Urothelium cell line (cell line): ENCODE measurements at places on chromosomes 2 and 18.

DNA sequence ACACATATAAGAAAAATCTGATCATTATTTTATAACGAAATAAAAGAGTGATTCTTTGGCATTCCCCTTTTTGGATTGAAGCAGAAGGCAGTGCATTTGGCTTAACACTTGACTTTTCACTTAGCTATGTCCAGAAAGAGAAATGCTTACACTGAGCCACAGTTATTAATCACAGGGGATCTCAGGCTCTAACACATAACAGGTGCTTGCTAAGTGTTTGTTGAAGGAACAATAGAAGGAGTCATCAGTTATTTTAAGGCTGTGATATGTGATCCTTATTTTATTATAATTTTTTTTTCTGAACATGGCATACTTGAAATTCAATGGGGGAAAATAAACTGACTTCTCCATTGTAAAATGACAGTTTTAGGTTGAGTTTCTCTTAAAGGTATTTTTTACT, 209.5 kb downstream of the UBE2E3 start:
- no peak for DNase-seq

- no peak for DNase-seq
Measured at GRCh38 chr18:79385326-79385707, 10.4 kb upstream of the NFATC1 start.

DNA sequence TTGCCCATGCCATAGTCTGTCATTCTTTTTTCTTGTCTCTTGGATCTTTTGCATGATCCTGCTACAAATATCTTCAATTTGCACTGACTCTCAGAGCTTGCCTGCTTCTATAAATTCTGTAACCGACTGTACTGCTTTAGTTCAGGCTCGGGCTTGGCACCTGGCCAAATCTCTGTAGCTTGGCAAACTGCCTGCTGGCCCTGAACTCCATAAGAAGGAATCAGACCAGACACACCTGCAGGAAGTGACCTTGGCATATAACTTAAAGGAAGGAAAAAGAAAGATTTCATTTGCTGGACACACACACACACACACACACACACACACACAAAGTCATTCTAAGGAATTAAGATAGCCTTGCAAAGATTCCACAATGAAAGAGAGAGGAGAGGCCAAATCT, 291.2 kb upstream of the DDX18 start:
- DNase-seq, result peak; percentile 68

- DNase-seq, result no peak
Measured at GRCh38 chr2:20110383-20110782, 59.0 kb upstream of the LAPTM4A start.

- no peak for DNase-seq
Measured at GRCh38 chr18:3177902-3178687, 41.7 kb downstream of the MYOM1 start.

DNA sequence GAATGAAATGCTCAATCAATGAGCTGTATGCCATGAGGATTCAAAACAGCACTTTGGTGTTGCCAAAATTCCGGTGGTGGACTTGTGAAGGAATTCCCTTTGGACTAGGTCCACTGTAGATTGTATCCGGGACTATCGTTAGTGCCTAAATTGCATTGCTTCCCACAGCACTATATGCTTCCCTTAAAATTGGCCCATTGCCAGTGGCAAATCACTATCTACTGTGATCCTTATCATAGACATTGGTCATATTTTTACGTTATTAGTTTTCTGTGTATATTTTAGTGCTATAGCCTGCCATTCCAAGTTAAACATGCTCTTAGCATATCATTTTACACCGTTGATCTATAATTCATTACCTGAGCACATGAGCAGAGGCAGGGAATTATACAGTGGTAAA, 1.7 kb downstream of the PJVK start:
- DNase-seq, result no peak

DNA sequence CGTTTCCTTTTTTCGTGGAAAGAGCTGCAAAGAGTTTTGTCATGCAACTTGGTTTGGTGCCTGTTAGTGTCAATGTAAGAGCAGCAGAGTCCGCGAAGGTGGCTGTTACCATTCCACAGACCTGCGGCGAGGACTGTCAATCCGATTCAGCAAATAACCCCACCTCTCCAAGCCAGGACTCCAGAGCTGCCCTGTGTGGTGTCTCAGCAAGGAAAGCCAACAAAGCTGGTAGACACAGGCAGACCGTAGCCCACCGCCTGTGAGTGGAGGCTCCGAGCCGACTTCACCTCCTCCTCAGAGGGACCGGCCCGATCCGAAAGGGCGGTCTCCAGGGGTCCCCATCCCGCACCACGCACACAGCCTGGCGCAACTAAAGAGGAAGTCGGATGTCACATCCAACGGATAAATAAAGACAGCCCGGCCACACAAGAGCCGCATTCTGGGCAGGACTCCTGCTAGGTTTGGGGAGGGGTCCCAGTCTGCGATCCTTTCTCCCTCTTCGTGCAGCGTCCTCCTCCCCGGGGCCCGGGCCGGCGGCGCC, 819 bp downstream of the ANKRD44 start:
- peak; percentile 16 for DNase-seq

DNA sequence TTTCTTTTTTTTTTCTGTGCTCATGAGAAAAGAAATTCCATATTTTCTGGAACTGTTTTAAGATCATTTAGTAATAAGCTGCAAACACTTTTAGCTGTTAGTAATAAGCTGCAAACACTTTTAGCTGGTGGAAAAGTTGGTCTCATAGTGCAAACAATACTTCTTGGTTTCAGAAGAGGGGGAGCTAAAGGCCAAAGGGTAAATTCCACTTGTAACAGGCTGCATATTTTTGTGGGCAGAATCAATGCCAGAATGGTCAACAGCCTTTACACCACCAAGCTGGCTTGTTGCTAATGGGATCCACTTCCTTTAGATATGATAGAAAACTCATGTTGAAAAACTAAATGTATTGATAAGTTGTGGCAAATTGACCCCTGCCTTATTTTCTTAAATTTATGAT, 356.8 kb downstream of the NR4A2 start:
- no peak for DNase-seq

DNA sequence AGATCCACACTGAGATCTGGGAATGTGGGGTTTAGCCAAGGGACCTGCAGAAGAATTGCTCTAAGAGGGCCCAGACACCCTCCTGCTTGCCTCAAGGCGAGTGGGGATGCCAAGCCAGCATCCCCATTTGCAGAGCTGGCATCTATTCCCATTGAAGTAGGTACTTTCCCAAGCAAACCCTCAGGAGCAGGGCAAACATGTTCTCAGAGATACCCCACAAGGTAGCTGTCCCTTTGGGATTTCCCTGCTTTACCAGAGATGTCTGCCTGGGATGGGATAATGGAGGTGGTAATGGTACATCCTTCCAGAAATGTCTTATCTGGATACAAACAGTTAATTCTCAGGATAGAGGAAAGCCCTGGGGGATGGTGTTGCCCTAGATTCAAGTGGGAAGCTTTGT, 51.2 kb downstream of the GYPC start:
- no peak for DNase-seq

DNA sequence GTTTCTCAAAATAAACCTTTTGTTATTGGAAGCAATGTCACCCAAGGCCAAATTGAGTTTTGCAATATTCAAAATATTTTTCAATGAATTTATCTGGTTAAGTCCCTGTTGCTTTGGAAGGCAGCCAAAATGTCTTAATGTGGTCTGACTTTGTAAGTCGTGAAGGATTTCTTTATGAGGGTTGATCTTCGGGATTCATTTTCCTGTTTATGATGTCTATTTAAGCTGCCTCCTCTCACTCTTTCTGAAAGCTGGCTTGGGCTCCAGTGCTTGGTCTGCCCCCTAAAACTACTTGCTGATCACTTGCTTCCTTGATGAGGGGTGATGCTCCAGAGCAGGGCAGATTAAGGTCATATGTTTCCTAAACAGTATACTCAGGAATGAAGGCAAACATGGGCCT, 141.1 kb downstream of the ANTXR1 start:
- DNase-seq, result no peak

- DNase-seq, result no peak
Measured at GRCh38 chr2:86225581-86225980, 26.3 kb downstream of the MRPL35 start.

- DNase-seq, result no peak
Measured at GRCh38 chr2:209380293-209380692, 43.6 kb upstream of the MAP2 start.

DNA sequence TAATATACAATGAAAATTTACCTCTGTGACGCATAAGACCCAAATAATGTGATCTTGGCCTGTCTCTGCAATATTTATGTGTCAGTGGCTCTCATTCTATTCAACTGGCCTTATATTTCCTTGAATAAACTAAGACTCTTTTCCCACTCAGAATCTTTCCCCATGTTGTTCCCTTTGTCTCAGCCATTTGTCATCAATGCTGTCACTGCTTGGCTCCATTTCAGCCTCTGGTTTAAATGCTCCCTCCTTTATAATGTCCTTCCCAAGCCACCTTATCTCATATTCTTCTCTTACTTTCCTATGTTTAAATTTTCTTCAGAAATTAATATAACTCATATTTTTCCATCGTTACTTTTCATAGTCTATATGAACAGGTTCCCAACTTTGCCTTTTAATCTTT, 158.3 kb upstream of the DTNA start:
- DNase-seq, result no peak
